Renal cortex interstitium (tissue), 15 donors: ENCODE measurements at places on chromosomes 1 and 21.
A peak's percentile ranks its signal among the peaks of the same experiment; 100 is the strongest.

- DNase-seq: no peak
These were observed 41.3 kb upstream of the GNG12 start for GRCh38 chr1:67874501-67875111.

DNA sequence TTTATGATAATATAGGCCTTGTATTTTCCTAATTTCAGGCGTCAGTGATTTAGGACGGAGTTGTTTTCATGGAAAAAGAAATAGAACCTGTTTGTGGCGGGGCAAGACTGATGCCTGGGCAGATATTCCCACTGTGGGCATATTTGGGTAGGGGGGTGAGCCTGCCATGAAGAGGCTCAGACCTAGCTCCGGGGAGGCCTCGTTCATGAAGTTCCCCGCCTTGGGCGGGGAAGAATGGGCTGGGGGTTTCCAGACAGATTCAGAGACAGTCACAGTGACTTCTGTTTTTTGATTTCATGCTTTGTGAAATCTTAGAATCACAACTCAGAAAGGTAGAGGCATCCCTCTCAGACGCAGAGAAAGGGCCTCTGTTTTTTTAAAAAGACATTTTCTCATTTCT, 36.1 kb downstream of the RUNX3 start:
- no peak for DNase-seq

GRCh38 chr1:232912845-232913580, 37.4 kb upstream of the NTPCR start:
- no peak for DNase-seq

DNA sequence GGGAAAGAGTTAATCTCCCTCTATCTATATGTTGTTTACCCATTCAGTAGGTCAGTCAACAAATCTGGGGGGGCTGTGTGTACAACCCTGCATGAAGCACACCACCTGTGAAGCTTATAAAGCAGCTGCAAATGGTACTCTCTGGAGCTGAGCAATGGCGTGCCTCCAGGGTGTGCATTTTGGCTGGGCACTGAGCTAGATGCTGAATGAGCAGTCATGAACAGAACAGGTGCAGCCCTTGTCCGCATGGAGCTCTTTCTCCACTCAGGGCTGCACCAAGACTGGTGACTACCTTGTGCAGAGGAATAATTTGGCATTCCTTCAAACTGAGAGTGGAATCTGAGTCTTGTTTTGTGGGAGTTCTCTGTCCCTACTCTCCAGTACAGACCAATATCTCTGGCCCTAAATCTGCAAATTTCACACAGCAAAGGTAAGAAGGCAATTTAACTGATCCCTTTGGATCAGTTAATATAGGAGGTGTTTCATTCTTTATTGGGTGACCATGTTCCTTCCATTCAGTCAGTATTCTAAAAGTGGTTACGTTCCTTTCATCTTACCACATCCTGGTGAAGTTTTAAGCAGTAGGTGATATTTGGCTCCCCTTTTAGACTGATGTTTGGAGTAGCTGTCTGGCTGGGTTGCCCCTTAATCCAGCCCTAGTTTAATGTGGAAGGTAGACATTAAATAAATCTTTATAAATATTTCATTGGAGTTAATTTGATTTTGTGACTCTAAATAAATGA, 76.0 kb downstream of the GPR88 start:
- DNase-seq: no peak

DNA sequence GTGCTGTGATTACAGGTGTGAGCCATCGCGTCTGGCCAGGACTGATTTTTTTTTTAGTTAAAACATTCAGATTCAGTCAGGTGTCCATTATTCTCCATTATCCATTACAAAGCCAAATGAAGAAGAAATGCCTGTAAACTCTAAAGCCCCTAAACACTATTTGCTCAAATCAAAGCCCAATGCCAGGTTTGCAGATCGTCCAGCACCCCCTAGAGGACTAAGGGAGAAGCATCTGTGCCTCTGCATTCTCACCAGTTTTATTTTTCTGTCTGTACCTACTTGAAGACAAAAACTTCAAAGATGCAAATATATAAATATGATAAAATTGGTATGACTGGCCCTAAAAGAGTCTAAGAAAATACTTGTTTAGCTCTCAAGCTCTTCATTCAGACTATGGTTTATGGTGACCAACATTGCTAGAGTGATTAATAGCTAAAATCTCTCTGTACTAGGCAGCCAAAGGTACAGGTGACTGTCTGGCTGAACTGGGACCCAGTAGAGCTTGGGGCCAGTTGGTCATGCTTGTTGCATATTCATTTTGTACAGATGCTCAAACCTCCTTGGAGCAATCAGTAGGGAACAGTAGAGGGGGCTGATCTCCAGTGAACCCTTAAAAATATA, 138.4 kb downstream of the SYT2 start:
- DNase-seq: no peak

GRCh38 chr1:226626577-226626956, 78.0 kb downstream of the STUM start:
- DNase-seq: no peak

GRCh38 chr21:38986406-38986805, 180.7 kb downstream of the ETS2 start:
- DNase-seq: no peak

- no peak for DNase-seq
These were observed 9.3 kb downstream of the SLC2A5 start for GRCh38 chr1:9059891-9060744.

DNA sequence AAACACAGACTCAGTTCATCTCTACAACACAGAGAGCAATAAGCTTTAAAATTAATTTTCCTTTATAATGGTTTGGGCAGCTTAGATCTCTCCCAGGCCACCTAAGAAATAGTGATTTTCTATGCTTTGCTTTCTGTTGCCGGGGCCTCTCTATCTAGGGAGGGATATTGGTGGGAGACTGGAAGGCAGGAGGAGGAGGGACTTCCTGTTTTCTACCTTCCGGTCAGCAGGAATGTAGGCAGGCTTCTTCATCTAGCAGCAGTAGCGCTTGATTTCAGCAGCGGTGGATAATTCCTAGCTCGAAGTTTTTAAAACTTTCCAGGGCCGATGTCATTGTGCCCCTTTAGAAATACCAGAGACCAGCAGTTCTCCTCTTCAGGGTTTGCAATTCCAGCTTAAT, 5.1 kb upstream of the DESI2 start:
- no peak for DNase-seq

GRCh38 chr1:54335011-54335754, 71.0 kb downstream of the SSBP3 start:
- no peak for DNase-seq

- no peak for DNase-seq
These were observed 145.0 kb downstream of the RASAL2 start for GRCh38 chr1:178238722-178239510.

GRCh38 chr1:218809061-218809460, 364.6 kb upstream of the LYPLAL1 start:
- DNase-seq: no peak

- peak; percentile 19 for DNase-seq
These were observed at the start of gene COL9A2 for GRCh38 chr1:40316595-40317393. Gene COL9A2, minus strand, starts transcription at chr1:40317286. Its CDS starts 89 bp downstream, at chr1:40317197.

- DNase-seq: no peak
These were observed 35.8 kb downstream of the HHAT start for GRCh38 chr1:210364479-210364878.

DNA sequence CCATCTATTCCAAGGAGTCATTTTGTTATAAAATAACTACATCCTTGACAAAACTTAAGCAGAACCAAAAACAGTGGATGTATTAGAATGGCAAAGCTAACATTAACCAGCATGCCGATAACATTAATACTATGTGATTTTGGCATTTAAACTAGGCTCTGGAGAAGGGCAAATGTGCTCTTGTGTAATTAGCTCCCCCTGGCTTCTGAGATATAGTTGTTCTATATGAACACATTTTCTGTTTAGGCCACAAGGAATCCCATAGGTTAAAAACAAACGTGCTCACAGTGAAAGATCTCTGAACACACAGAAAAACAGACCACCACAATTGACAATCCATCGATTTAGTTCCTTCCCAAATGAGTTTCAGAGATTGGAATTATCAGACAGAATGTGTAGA, 57.4 kb upstream of the TARS2 start:
- no peak for DNase-seq

- DNase-seq: no peak
These were observed 65.9 kb downstream of the MACF1 start for GRCh38 chr1:39270368-39270767.
